ENCODE measurements at places on chromosomes 7 and 10. TPM values are rescaled to one million over a fixed set of nuclear protein-coding genes. Genes with fewer than 3 reads are reported as not detected.

The AKR1C3 gene
- total RNA-seq: 11.3 TPM

The GIMAP1 gene
- total RNA-seq: not detected

The TUBB8 gene
- total RNA-seq: not detected

The TDRD1 gene
- not detected for total RNA-seq

The KCP gene
- total RNA-seq: not detected

The SNCG gene
- total RNA-seq: 7.6 TPM

The SH2D4B gene
- not detected for total RNA-seq

GRCh38 chr10:132847856-132848255 lies 61.9 kb upstream of the NKX6-2 start:
- no peak for DNase-seq

DNA sequence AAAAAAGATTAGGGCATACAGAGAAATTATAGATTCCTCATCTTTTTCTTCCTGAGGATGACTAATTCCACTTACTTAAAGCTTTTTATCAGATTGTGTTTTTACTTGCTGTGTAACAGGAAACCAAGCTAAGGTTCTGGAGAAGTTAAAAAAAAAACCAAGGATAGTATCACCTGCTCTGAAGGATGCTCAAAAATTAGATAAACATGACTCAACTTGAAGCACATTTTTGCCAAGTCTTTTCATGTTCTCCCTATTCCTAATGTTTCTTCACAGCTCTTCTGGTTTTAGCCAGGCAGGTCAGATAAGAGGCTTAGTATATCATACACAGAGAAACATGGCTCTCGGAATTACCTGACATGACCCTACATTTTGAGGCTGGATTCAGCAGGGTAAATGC lies 90.3 kb downstream of the CPEB3 start:
- DNase-seq: no peak

DNA sequence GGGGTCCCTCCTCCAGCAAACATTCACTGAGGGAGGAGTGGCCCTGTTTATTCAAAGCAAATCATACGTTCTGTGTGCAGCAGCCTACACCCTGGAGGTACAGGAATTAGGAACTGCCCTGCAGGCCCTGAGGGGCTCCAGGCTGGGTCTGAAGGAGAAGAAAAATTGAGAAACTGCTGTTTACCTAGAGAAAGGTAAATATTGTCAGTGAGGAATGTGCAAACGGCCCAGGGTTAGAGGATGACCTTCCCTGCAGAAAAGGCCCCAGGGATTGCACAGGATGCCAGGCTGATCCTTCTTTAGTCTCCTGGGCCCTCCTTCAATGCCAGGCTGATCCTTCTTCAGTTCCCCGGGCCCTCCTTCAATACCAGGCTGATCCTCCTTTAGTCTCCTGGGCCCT lies 5.7 kb downstream of the CALML5 start:
- DNase-seq: no peak

- DNase-seq: peak; percentile 91
Measured at GRCh38 chr7:99142727-99143520, 984 bp downstream of the SMURF1 start.

DNA sequence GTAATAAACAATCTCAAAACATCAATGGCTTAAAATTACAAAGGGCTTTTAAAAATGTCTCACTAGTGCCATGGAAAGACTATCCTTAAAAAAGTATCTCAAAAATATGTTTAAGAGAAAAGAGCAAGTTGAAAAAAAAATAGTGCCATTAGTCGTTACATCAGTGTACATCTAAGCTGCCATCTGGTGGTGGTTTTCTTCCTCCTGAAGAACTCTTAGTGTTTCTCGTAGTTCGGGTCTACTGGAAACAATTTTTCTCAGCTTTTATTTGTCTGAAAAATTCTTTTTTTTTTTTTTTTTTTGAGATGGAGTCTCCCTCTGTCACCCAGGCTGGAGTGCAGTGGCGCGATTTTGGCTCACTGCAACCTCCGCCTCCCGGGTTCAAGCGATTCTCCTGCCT lies 5.9 kb upstream of the GARIN1A start:
- no peak for DNase-seq

- DNase-seq: no peak
Measured at GRCh38 chr10:54120806-54121205, 680.2 kb downstream of the PCDH15 start.

GRCh38 chr7:67805921-67806471 lies 809.4 kb downstream of the TYW1 start:
- no peak for DNase-seq

DNA sequence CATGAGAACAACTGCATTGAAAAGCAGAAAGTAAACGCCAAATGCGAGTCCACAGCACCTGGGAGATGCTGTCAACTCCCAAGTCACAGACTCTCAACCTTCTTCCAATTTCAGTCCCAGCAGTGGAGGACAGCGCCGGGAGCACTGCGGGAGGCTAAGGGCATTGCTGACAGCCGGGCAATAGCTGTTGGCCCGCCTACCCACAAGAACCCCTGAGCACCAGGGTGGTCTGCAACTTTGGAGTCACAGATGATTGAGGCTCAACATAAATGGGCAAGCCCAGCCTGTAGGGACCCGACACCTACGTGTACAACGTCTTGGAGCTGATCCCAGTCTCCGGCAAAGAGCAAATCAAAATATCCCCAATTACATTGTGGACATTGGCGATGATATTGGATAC lies 262.9 kb downstream of the TCERG1L start:
- no peak for DNase-seq

GRCh38 chr7:85875398-85875797 lies 688.5 kb upstream of the SEMA3D start:
- DNase-seq: no peak

GRCh38 chr7:121480058-121480457 lies 84.0 kb upstream of the FAM3C start:
- DNase-seq: no peak

GRCh38 chr7:22296265-22296566 lies 60.7 kb downstream of the RAPGEF5 start:
- DNase-seq: no peak

DNA sequence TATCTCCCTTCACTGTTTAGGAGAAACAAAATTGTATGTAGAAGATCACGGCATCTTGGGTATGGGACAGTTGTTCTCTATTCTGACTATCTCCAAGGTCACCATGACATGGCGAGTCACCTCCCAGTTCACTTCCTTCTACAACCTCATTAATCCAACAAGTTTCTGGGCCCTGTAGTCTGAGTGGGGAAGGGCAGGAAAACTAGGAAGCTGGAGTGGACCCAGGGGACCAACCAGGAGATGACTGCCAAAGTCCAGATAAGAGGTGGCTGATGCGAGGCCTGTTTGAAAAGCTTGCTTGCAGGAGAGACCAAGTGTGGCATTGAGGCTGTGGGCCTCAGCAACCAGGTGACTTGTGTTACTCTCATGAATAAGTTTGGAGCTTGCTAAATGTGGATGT lies 584.9 kb downstream of the TNS3 start:
- no peak for DNase-seq

Measured in MG63 (cell line).